ENCODE measurements at places on chromosomes 3 and 15. TPM values are rescaled to one million over a fixed set of nuclear protein-coding genes. Genes with fewer than 3 reads are reported as not detected.

GOLGA6B gene
- not detected for total RNA-seq

PLSCR4 gene
- 1.2 TPM for total RNA-seq

CYP1A2 gene
- total RNA-seq, result not detected

ITIH1 gene
- not detected for total RNA-seq

TERC gene
- total RNA-seq, result 7.1 TPM

TUSC7 gene
- total RNA-seq, result not detected

CCR8 gene
- not detected for total RNA-seq

TGM5 gene
- not detected for total RNA-seq

MCCC1 gene
- 33.2 TPM for total RNA-seq

ITIH4 gene
- total RNA-seq, result 2.9 TPM

WDR76 gene
- 8.2 TPM for total RNA-seq

KY gene
- 0.46 TPM for total RNA-seq

ATP13A5 gene
- total RNA-seq, result not detected

AMOTL2 gene
- 103 TPM for total RNA-seq

RTP1 gene
- total RNA-seq, result not detected

TRPC1 gene
- 40.3 TPM for total RNA-seq

NEK10 gene
- total RNA-seq, result 1.1 TPM

LSAMP gene
- 4.8 TPM for total RNA-seq

CFAP100 gene
- total RNA-seq, result not detected

CHRNA7 gene
- 7.7 TPM for total RNA-seq

ASTE1 gene
- total RNA-seq, result 2.9 TPM

RTP4 gene
- total RNA-seq, result not detected

CCR5 gene
- not detected for total RNA-seq

VWA5B2 gene
- total RNA-seq, result not detected

RAD51 gene
- total RNA-seq, result 6.2 TPM

REC114 gene
- total RNA-seq, result 2.3 TPM

VGLL3 gene
- total RNA-seq, result 0.04 TPM

UQCC5 gene
- total RNA-seq, result 1.0 TPM

ARL13B gene
- total RNA-seq, result 5.4 TPM

GPR87 gene
- total RNA-seq, result not detected

BFSP2 gene
- total RNA-seq, result not detected

HGD gene
- 0.39 TPM for total RNA-seq

GOLGA8O gene
- total RNA-seq, result 1.4 TPM

RPP14 gene
- total RNA-seq, result 11.1 TPM

SPG21 gene
- total RNA-seq, result 97.9 TPM

MYD88 gene
- 2.1 TPM for total RNA-seq

FAM227B gene
- total RNA-seq, result 10.4 TPM

C3orf80 gene
- 3.6 TPM for total RNA-seq

ETFA gene
- total RNA-seq, result 152 TPM

PCLAF gene
- total RNA-seq, result 7.5 TPM

KLF15 gene
- total RNA-seq, result 9.5 TPM

ZCWPW2 gene
- 0.70 TPM for total RNA-seq

TEX55 gene
- total RNA-seq, result not detected

KIF15 gene
- 1.4 TPM for total RNA-seq

TF gene
- total RNA-seq, result 0.33 TPM

PIF1 gene
- 70.9 TPM for total RNA-seq

GOLGA8M gene
- total RNA-seq, result 0.36 TPM

ATR gene
- 11.2 TPM for total RNA-seq

HTR3E gene
- total RNA-seq, result not detected

SMCO1 gene
- total RNA-seq, result 0.45 TPM

GABRR3 gene
- total RNA-seq, result not detected

KIAA1143 gene
- total RNA-seq, result 33.7 TPM
